ENCODE measurements at places on chromosomes 1 and 21.

DNA sequence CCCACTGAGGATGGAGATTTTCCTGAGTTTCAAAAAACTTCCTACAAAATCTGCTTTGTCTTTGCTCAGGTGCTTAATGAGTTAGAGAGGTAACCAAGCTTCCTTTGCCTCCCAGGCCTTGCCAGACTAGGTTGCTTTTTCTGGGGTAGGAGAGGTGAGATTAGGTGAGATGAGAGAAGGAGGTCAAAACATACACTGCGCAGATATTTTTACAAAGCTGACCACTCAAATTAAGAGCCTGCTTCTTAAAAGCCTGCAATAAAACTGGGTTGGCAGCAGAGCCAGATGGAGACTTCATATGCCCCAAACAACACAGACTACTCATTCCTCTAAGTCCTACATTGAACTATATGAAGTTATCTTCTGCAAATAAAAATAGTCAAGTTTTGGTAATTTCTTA, 352.5 kb downstream of the NUF2 start:
- no peaks in the 10 kb centered on the region for H3K27me3 ChIP-seq
- H3K27ac ChIP-seq, result no peak overlapping the region
- H3K4me3 ChIP-seq, result no peak overlapping the region
- no peaks in the 10 kb centered on the region for H3K36me3 ChIP-seq
- no peaks in the 10 kb centered on the region for H3K4me1 ChIP-seq
- DNase-seq, result no peak

GRCh38 chr1:170145770-170146676, at the start of gene NTMT2:
NTMT2 (plus strand) TSS chr1:170145959; CDS start chr1:170146108, 149 bp downstream.
- H3K27ac ChIP-seq, result no peak within 1 kb of the TSS
- peak; percentile 88 for DNase-seq
- H3K4me1 ChIP-seq, result peaks cover 4% of the 10 kb centered on the region
- no peaks in the 10 kb centered on the region for H3K36me3 ChIP-seq
- no peak within 1 kb of the TSS for H3K4me3 ChIP-seq

DNA sequence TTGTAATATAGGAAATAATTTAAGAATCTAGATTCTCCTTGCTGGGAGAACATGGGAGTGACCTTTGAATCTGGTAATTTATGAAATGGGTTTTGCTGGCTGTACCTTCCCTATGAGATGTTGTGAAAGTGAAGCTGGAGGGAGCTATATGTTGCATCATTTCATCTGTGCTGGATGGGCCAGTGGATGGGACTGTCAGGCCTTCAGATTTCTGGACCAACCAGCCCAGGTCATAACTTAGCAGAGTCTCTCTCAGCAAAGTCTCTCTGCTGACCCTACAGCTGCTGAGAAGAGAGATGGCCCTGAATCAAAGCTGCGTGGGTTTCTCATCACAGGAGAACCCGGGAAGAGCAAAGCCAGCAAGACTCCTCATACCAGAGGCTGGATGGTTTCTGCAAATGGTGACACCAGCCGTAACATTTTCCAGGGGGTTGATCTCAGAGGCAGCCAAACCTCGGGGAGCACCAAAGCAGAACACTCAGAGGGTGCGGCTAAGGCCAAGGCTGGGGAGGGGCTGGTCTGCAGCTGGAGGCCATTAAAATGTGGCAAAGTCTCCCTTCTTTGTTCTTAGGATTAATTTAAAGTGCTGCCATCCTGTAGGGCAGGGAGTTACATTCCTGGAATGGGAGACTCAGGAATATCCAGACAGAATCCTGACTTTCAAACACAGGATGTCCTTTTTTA, 18.2 kb upstream of the PTGFRN start:
- no peaks in the 10 kb centered on the region for H3K27me3 ChIP-seq
- no peak overlapping the region for H3K4me3 ChIP-seq
- no peak for DNase-seq

- DNase-seq, result no peak
- no peak overlapping the region for H3K4me3 ChIP-seq
- no peaks in the 10 kb centered on the region for H3K27me3 ChIP-seq
- H3K4me1 ChIP-seq, result peaks cover 2% of the 10 kb centered on the region
Measured at GRCh38 chr1:151585622-151586021, 26.2 kb upstream of the SNX27 start.

GRCh38 chr1:21567241-21568005, 58.2 kb downstream of the ALPL start:
- no peaks in the 10 kb centered on the region for H3K27me3 ChIP-seq
- H3K27ac ChIP-seq, result no peak overlapping the region
- no peak for DNase-seq
- peaks cover 14% of the 10 kb centered on the region for H3K36me3 ChIP-seq

DNA sequence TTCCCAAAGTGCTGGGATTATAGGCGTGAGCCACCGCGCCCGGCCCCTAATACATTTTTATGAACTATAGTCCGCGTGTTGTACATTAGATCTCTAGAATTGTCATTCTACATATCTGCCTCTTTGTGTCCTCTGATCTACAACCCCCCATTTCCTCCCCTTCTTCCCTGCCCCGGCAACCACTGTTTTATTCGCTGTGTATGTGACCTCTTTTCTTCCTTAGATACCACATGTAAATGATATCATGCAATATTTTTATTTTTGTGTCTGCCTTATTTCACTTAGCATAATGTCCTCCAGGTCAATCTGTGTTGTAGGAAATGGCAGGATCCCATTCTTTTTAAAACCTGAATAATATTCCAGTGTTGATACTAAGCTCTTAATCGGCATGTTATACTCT, 99.5 kb upstream of the NRIP1 start:
- no peak for DNase-seq
- H3K27ac ChIP-seq, result no peak overlapping the region
- no peaks in the 10 kb centered on the region for H3K4me1 ChIP-seq
- H3K4me3 ChIP-seq, result no peak overlapping the region

- H3K4me3 ChIP-seq, result no peak overlapping the region
- no peaks in the 10 kb centered on the region for H3K27me3 ChIP-seq
- no peaks in the 10 kb centered on the region for H3K36me3 ChIP-seq
Measured at GRCh38 chr1:160821627-160822026, 25.7 kb downstream of the LY9 start.

DNA sequence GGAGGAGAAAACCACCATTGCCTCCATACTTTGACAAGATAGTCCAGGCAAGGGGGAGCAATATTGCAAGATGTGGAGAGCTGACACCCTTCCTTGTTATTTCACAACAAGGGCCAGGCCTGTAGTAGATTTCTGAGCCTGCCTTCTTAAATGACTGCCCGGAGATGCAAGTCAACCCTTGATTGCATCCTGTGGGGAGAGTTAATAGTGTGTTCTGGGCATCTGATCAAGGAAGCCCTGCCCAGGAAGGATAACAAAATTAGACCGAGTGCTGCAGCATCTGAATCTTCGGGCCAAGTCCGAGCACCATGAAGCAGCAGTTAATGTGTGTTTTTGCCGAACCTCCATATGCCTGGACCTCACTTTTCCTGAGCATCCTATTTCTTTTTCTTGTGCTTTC, 382.3 kb downstream of the PRDM2 start:
- no peaks in the 10 kb centered on the region for H3K4me1 ChIP-seq
- no peak overlapping the region for H3K27ac ChIP-seq
- H3K4me3 ChIP-seq, result no peak overlapping the region
- H3K27me3 ChIP-seq, result no peaks in the 10 kb centered on the region
- DNase-seq, result no peak
- no peaks in the 10 kb centered on the region for H3K36me3 ChIP-seq

- no peaks in the 10 kb centered on the region for H3K36me3 ChIP-seq
- H3K4me1 ChIP-seq, result no peaks in the 10 kb centered on the region
- no peak overlapping the region for H3K4me3 ChIP-seq
- H3K27me3 ChIP-seq, result no peaks in the 10 kb centered on the region
- no peak overlapping the region for H3K27ac ChIP-seq
- no peak for DNase-seq
Measured at GRCh38 chr1:219498666-219499065, 114.2 kb downstream of the ZC3H11B start.

DNA sequence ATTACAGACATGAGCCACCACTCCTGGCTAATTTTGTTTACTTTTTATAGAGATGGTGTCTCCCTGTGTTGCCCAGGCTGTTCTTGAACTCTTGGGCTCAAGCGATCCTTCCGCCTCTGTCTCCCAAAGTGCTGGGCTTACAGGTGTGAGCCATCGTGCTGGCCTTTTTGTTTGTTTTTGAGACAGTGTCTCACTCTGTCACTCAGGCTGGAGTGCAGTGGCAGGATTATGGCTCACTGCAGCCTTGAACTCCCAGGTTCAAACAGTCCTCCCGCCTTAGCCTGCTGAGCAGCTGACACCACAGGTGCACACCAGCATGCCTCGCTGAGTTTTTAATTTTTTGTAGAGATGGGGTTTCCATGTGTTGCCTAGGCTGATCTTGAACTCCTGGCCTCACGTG, 49.1 kb downstream of the ADARB1 start:
- no peak overlapping the region for H3K27ac ChIP-seq
- H3K36me3 ChIP-seq, result no peaks in the 10 kb centered on the region
- no peak overlapping the region for H3K4me3 ChIP-seq
- DNase-seq, result no peak
- no peaks in the 10 kb centered on the region for H3K27me3 ChIP-seq

DNA sequence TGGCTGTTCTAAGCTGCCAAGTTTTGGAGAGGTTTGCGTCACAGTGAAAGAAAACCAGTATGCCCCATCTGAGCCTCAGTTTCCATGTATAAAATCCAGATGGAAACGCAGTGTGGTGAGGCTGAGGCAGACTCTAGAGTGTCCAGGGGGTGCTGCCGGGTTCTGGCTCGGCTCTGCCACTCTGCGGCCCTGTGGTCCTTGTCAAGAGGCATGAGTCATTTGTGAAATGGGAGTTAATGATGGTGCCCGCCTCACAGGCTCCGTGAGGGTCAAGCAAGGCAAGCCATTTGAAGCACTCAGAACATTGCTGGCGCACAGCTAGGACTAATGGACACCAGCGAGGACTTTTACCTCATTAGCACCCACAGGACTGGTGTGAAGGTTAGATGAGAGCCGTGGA, 214.3 kb downstream of the PTPRU start:
- no peaks in the 10 kb centered on the region for H3K36me3 ChIP-seq
- no peak overlapping the region for H3K4me3 ChIP-seq
- H3K4me1 ChIP-seq, result peaks cover 7% of the 10 kb centered on the region
- DNase-seq, result no peak
- H3K27me3 ChIP-seq, result no peaks in the 10 kb centered on the region

DNA sequence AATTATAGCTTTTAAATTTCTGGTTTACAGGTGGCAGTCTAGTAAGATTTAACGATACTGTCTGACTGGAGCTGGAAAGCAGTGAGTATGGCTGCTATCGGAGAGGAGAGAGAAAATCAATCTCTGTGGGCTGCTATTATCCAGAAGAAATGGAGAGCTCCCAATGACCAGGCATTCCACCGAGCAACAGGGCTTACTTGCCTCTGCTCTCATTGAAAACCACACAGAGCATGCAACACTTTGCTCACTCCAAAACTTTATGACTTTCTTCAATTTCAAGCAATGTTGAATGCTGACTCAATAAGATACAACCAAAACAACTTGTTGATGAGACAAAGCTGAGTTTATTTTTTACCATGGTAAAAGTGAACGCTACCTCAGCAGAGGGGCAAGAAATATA, 337.0 kb upstream of the NCAM2 start:
- peaks cover 4% of the 10 kb centered on the region for H3K36me3 ChIP-seq
- no peak for DNase-seq
- peaks cover 3% of the 10 kb centered on the region for H3K4me1 ChIP-seq
- no peaks in the 10 kb centered on the region for H3K27me3 ChIP-seq
- H3K27ac ChIP-seq, result peak overlapping the region; percentile 66
- 0 out of 2 replicates have a peak overlapping the region, but pooled peaks have one; percentile 14 for H3K4me3 ChIP-seq

DNA sequence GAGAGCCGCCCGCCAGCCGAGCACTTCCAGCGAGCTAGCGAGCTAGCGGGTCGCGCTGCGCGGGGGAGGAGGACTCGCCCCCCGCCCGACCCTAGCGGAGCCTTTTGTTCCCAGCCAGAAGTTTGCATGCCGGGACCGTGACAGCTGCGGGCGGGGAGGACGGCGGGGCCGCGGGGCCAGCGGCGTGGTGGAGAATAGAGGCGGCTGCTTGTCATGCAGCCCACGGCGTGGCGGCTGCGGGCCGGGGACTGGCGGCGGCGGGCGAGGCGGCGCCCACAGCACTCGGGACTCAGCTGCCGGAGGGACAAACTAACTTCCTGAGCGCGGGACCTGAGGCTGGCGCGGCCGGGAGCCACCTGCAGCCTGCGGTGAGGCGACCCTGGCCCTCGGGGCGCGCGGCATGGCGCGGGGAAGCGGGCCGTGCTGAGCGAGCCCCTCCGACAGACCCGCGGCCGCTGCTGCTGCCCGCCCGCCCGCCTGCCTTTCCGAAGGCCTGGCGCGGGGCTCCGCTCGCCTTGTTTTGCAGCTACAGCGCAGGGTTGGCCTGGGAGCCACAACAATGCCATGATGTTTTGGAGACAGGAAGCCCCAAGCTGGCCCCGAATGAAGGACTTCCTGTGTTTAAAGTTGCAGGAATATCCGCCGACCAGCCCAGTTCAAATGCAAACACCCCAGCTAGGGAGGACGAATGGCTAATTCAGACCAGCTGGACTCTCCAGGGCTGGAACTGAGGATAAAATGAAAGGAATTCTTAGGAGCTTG, 82.2 kb upstream of the BMP8A start:
- DNase-seq, result peak; percentile 76
- H3K4me1 ChIP-seq, result peaks cover 18% of the 10 kb centered on the region
- H3K4me3 ChIP-seq, result peak overlapping the region; percentile 81
- H3K27ac ChIP-seq, result peak overlapping the region; percentile 66
- H3K36me3 ChIP-seq, result peaks cover 2% of the 10 kb centered on the region

DNA sequence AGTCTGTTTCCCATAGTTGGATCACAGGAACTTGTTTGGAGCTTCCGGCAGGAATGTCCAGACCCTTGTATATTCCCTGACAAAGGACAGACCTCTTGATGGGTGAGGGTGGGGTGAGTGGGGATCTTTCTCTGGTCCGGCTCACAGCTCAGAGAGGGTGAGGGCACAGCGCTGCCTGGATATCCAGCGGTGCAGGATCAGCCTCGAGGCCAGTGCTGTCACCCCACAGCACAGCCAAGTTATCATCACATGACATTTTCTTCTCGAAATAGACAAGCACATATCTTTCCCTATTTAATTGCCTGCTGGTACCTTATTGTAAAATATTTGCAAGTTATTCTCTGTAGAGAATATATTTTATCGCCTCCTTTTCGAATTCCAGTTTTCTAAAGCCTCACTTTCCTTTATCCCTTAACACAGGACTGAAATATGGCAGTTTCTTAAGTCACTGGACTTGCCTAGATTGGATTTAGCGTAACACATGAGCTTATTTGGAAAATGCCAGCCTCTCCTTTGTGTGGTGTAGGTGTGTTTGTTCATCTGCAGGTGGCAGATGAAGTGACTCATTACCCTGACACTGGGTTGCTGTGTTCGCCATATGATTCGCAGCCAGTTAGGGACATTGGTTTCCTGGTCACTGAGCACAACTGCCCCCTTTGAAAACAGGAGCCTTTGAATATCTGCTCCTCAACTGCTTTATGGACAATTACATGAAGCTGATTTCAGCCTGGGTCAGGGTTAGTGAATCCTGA, 21.4 kb downstream of the CLIC6 start:
- H3K4me1 ChIP-seq, result peaks cover 3% of the 10 kb centered on the region
- H3K27me3 ChIP-seq, result no peaks in the 10 kb centered on the region
- no peak for DNase-seq
- H3K36me3 ChIP-seq, result no peaks in the 10 kb centered on the region

DNA sequence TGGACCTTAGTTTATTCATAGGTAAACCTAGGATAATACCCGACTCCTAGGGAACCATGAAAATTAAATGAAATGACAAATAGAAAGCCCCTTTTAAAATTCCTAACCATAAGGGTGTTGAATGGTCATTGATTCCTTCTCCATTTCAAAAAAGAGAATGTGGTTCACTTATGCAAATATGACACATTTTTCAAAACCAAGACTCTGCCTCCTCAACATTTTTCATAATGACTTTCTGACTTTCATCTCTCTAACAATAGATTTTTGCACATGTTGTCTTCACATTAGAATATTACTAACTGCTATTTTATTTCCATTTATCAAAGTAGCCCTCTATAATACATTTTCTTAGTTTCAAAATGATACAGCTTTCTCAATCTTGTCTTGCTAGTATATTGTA, 169.1 kb downstream of the NTNG1 start:
- DNase-seq, result no peak
- no peaks in the 10 kb centered on the region for H3K36me3 ChIP-seq
- H3K27ac ChIP-seq, result no peak overlapping the region
- H3K27me3 ChIP-seq, result no peaks in the 10 kb centered on the region
